ENCODE measurements at places on chromosomes 11 and 22. TPM values are rescaled to one million over a fixed set of nuclear protein-coding genes. Genes with fewer than 3 reads are reported as not detected.
A peak's percentile ranks its signal among the peaks of the same experiment; 100 is the strongest.

DNA sequence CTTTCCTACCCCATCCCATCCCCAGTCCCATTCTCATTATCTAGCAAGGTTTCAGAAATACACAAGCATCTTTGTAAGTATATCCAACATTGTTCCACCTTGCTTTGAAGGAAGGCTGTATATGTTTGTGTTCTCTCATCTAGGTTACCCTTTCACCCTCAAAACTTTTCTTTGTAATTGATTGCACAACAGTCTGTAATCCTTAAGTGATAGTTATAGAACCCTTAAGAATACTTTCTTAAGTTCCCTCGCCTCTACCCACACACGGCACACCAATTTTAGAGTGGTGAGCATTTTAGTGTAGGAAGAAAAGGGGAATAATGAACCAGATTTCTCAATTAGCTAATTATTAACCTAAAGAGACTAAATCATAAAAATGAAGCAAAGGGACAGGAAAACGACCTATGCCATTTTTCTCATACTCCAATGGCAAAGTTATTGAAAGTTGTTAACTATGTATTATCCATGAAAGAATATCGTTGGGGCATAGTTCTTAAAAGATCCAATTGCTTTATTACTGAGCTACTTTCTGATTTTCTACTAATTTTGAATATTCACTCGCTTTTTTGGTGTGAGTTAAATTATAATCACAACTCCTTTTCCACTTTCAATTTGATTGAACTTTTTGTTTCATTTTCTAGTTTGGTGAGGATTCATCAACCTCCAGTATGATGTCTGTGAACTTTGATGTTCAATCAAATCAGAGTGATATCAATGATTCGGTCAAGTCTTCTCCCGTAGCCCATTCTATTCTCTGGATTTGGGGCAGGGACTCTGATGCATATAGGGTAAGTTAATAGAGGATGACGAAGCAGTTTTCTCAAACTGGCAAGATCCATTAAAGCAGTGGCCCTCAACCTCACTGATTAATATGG is 44.9 kb downstream of the TTC17 start:
- no peak for DNase-seq

DNA sequence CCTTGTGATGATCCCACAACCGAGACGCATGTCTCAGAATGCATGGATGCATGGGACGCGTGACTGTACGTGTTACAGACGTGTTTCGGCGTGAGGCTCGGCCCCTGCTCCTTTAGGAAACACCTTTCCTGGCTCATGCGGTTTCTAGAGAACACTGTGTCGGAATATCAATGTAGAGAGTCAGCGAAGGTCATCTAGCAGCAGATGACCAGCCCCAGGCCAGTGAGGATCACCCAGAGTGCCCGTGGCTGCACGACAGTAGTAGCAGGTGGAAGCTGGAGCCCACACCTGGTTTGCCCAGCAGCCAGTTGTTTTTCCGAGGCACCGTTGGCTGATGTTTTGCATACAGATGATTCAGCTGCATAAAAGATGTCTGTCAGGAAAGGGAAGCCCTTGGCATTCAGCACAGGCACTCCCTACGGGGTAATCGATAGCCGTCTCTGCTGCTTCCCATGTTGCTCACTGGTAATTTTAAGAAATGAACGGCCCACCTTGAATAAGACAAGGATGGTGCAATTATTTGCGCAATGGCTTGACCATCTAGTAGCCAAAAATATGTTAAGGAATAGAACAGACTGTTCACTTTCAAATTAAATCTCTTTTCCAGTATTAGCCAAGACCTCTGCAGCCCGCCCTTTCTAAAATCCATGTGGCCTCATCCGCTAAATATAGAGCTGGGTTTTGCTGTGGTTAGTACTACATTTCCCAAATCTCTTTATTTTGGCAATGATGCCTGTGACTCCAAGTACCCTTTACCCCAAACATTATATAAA is 1.1 kb upstream of the CLTCL1 start:
- no peak for DNase-seq

DNA sequence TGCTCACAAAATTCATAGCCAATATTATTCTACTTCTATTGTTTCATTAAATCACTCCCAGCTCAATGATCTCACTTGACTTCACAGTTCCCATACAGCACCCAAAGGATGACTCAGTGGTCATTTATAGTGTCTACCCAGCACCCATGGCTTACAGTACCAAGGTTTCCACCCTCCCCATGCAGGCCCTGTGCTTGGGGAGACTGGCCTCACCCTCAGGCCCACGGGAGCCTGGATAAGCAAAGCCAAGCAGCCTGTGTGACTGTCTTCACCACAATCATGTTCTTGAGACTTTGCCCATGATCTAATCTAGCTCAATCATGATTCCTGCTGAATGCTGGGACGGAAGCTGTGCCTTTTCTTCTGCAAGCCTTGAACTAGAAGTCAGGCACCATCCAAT is 97.6 kb downstream of the SLC36A4 start:
- no peak for DNase-seq

DNA sequence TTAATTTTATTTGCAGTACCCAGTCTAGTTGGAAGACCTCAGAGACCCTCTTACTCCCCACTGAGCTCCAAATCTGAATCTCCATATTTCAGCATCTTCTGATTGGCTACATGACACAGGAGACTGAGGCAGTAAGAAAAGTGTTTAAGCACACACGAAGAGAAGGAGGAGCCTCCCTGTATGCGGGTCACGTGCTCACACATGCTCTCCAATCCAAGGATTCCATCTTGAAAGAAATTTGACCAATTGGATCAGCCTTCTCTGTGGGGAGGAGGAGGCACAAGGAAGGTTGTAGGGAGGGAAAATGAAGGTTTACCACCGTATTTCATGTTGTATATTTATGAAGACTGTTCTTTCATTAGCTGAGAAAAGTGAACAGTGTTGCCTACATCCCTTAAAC is 1.2 kb downstream of the OR6T1 start:
- DNase-seq, result no peak

DNA sequence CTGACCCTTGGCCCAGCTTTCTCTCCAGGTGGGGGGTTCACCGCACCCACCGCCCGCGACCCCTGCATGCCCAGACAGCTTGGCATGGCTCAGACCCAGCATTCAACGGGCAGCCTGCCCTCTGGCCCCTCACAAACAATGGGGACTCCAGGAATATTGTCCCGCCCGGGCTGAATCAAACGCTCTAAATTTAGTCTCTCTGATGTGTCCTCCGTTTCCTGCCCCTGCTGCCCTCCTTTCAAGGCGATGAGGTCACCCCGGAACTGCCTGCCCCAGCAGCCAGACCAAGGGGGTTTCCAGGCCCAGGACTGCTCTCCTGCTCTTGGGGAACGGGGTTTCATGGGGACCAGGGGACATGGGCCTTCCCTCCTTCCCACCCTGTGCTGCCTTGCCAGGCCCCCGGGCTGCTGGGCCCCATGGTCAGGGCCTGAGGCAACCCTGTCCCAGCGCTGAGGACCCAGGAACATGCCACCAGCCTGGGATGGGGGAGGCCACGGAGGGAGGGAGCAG is 10.1 kb upstream of the PDGFB start:
- peak; percentile 76 for DNase-seq

OR8B2 gene
- polyA plus RNA-seq, result not detected

All from CD8-positive, alpha-beta memory T cell (primary cell).